ENCODE measurements at places on chromosomes 3 and 15.

DNA sequence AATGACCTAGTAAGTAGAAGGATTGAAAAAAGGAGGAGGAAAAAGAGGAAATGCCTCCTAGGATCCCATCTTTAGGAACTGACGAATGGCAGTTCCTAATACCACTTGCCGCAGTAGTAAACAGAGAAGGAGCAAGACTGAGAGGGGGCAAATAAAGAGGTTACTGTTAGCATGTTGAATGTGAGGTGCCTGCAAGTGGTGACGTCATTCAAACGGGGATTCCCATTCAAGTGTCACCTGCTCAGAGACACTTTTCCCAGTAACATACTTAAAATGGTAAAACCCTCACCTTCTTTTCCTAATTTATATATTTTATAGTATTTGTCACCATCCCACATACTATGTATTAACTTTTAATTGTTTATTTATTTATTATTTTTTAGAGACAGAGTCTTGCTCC, 178.9 kb downstream of the IL5RA start:
- no peak for DNase-seq

GRCh38 chr15:30042556-30042955, 40.2 kb upstream of the GOLGA8J start:
- DNase-seq, result no peak

DNA sequence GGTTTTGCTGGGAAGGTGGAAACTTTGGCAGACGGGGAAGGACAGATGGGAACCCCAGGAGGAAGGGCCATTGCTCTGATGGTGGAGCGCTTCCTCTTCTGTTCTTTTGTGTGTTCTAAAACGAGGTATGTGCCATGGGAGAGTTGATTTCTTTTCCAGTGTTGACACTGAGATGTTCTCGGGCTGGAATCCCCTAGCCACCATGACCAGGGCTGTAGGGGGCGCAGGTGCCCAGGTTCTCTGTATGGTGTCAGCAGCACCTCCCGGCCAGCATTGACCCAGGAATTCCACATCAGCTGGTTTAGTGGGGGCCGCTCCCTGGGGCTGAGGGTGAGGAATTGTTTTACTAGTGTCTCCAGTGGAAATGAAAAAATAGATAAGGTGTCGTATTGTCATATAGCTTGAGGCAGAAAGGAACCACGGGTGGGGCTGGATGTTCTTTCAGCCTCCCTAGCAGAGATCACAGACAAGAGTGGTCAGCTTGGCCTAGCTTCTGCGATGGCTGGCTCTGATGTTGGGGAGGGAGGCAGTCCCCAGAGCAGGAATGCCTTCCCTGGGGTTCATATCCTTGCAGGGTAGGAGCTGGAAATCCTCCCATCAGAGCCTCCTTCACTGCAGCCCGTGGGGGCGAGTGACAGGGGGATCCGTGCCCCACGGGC, 34.2 kb upstream of the ACAD9 start:
- DNase-seq, result no peak

- no peak for DNase-seq
These were observed 183.1 kb downstream of the CHST2 start for GRCh38 chr3:143302638-143303171.

DNA sequence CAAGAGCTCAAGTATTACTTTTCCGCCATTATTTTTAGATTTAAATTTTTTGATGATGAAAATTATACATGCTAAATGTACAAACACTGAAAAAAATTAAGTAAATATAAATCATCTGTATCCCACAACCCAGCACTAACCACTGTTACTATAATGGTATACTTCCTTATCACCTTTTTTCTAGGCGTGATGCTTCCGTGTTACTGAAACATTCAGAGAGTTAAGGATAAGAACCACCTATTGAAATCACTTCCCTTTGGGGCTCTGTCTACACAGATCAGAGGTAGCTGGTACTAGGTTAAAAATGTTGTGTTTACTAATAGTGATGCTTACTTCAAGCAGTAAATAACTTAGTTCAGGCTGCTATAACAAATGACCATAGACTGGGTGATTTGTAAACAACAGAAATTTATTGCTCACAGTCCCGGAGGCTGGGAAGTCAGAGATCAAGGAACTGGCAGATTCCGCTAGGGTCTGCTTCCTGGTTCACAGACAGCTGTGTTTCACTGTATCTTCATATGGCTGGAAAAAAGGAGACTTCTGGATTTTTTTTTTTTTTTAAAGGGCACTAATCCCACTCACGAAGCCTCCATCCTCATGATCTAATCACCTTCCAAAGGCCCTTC, 6.4 kb downstream of the SNX4 start:
- DNase-seq, result no peak

DNA sequence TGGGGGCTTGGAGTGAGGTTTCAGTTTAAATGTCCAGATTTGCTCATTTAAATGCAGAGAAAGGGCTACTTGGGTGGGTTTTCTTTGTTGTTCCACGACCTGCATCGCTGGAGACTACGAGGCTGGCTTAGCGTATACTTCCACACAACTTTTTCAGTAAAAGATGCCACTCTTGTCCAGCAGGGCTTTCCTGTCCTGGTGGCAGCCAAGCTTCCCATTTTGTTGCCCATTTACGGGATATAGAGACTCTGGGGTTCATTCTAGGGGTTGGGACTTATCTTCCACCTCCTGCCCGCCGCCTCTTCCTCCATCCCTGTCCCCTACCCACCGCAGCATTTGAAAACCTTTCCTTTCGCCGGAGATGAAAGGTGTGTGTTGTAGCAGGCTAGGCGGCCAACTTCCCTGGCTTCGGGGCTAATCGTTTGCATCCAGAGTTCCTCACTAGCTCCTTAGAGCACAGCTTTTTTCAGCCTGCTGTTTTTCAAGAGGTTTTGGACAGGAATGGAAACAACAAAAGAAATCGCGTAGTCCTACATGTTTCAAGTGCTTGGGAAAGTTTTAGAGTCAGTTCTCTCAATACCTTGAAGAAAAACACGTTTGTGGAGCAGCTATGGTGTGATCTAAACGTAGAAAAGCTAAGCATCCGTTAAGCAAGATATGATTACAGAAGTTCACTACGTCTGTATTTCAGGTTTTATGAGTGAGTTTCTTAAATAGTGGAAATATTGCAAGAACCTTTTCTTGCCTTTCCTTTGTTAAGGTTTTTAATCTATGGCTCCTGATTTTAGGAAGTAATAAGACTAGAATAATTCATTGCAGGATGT, 843 bp downstream of the CHRNA5 start:
- no peak for DNase-seq

DNA sequence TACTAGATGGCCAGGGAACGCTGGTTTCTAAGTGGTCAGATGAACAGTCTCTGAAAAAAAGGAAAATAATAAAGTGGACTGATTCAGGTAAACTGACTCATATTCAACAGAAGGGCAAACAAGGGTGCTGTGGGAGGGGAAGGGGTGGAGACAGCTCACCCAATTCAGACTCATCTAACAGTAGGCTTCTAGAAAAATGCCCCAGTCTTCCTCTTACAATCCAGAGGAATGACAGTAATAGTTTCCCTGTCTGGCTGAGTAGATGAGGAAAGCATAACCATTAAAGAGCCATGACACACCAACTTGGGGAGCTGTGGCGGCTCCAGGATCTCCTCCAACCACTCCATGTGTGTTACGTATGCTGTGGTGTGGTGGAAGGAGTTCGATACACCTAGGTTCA, 231.4 kb upstream of the UMPS start:
- no peak for DNase-seq
